ENCODE measurements at places on chromosomes 12 and 14.

DNA sequence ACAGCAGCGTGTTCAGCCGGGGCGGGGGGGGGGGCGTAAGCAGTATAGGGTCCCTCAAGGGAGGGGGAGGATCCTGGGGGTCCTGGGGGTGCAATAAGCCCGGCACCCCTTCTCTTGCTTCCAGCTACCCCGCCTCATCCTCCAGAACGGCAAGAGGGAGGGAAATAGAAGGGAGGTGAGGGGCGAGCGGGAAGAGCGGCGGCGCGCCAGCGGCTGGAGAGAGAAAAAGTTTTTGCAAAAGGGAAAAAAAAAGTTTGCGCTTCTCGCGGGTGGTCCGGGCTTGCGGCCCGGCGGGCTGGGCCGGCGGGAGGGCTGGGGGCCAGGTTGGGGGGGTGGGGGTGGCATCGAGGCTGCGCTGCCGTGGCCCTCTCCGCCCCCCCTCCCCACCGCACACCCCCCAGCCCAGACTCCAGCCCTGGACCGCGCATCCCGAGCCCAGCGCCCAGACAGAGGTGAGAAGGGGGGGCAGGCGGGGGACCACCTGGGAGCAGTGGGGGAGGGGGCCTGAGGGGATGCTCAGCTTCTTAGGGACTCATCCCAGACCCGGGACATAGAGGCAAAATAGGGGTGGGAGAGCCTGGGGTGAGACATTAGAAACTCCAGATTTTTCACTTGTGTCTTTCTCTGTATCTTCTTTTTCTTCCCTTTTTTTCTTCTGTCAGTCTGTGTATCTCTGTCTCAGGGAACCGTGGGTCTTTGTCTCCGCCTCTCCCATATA, at the start of gene GLI1:
Gene GLI1 (plus strand): TSS at position 36 of the 718 bp plus-strand sequence. CDS start 3,907 bp downstream, outside the sequence.
- no peak for DNase-seq

DNA sequence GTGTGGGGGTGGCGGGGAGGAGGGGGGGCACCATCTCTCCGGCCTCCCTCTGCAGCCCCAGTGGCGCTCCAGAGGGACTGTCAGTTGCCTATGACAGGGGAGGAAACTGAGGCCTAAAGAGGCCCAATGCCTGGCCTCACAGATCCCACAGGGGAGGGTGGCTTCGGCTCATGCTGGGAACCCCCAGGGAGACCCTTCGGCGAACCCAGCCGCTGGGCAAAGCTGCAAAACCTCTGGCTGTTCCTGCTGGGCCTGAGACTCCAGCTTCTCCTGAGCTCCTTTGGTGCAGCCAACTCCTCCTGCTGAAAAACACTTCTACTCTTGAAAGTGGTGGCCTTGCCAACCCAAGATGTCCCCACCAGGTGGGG, 170.1 kb upstream of the RTL1 start:
- DNase-seq = no peak

DNA sequence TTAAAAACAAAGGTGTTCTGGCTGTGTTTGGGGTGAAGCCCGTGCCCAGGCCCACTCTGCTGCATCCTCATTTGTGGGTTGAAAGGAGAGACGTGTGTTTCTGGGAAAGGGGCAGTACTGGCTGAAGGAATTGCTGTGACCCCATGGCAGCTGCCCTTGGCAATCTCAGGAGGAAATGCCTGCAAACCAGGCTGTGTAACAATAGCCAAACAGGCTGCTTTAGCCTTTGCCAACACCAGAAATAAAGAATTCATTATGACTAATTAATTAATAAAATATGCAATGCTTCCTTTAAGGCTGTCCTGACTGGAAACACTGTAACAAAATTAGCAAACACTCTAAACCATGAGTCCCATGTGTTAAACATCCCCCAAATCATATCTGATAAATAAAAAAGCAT, 53.0 kb upstream of the KRR1 start:
- no peak for DNase-seq

DNA sequence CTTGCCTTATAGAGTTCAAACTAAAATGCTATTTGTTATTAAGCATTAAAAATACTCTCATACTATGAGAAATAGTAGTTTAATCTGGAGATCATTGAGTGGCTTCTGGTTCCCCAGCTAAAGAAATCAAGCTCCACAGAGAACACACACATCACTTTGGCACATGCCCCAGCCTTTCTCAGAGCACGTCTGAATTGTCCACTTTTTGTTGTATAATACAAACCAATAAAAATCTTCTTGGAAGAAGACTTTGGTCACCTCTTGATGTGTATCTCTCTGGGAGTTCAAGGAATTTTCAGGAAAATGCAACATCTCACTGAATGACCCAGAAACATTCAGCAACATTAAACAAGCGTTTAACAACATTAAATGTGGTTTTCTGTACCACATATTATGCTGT, 413.9 kb downstream of the GALC start:
- no peak for DNase-seq

DNA sequence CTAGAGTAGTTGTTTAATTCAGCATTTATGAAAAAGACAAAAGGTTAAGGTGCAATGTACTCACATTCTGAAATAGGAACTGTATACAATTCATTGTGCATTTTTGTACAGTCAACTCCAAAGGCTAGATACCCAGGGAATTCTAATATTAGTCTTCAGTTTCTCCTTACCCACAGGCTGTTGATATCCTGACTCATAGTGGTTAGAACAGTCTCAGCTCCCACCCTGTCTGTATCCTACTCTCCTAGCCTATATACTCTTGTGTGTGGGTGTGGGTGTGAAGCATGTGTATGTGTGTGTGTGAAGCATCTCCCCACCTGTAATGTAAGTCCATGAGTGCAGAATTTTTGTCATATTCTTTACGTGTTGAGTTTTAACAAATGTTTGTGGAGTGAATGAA, 229.5 kb downstream of the NAV3 start:
- no peak for DNase-seq

GRCh38 chr12:10849425-10849878, at the start of gene PRR4:
Gene PRR4 (minus strand): TSS chr12:10849475. CDS start chr12:10849437, 38 bp downstream.
- no peak for DNase-seq

DNA sequence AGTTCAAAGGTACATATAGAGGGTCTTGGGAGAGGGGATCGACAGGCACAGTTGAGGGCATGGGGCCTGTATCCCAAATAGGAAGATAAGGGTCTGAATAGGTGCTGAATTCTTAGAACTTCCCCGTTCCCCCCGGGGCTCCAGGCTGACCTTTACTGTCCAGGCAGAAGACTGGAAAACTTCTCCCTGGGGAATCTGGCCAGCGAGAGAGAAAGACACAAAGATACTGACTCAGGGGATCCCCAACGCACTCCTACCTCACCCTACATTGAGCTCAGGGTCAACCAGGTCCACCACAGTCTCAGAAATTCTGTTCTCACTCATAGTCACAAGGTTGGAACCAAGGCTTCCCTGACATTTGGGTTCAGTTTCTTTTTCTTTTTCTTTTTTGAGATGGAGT, 46.2 kb downstream of the ACACB start:
- no peak for DNase-seq

- no peak for DNase-seq
Observed at GRCh38 chr14:96576359-96576758, 74.2 kb downstream of the PAPOLA start.

- DNase-seq = no peak
Observed at GRCh38 chr12:11687528-11687927, 38.1 kb downstream of the ETV6 start.

GRCh38 chr14:23953464-23954278, at the start of gene DHRS4:
Gene DHRS4 (plus strand): TSS chr14:23953770. CDS start chr14:23953789, 19 bp downstream.
- DNase-seq = peak; percentile 56

GRCh38 chr12:95922231-95922630, 20.2 kb downstream of the CCDC38 start:
- no peak for DNase-seq

DNA sequence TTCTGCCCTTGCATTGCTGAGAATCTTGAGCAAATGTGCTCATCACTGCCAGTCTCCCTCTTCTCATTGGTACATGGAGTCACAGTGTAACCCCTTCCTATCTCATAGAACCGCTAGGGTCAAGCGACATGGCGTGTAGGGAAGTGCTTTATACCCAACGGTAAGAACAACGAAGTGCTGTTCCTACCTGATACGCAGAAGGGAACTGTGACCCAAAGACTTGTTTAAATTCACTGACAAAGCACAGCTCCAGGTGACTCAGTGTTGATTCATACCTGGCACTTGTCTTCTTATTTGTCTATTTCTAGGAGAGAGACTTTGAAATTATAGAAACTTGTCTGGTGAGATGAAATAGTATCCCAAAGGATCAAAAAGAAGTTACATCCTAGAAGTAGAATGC, 53.7 kb downstream of the FBXL14 start:
- DNase-seq = no peak

- DNase-seq = no peak
Observed at GRCh38 chr12:115611477-115611876, 666.0 kb downstream of the MED13L start.

GRCh38 chr12:109946505-109946904, 46.4 kb downstream of the TCHP start:
- no peak for DNase-seq

GRCh38 chr14:90676912-90677311, 139.3 kb downstream of the TTC7B start:
- no peak for DNase-seq

- no peak for DNase-seq
Observed at GRCh38 chr14:43872222-43872621, 634.9 kb downstream of the FSCB start.

- DNase-seq = no peak
Observed at GRCh38 chr12:13442457-13442856, 245.9 kb downstream of the EMP1 start.

DNA sequence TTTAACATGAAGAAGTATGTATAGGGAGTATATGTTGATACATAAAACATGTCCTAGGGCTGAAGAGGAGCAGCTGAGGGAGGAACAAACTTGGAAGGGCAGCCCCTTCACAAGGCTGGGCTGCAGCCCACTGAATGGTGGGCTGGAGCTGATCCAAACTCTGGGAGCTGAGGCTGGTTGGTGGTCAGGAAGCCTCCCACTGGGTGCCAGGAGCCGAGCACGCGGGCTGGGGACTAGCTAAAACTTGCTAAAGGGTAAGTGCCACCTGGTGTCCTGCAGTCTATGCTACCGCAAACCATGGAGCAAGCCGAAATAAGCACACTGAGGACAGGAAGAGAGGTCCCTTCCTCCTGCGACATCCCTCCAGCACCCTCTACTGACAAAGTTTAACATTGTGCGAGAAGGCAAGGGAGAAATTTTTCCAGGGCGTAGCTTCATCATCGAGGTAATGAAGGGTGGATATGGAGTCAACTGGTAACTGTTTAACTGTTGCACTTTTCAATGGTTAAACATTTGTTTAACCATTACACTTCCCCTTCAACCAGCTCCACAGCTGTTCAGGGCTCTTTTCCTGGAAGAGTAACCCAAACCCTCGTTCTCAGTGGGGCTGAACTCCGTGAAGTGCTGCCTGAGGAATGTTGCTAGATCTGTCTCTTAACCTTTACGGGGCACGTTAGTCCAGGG, 42.2 kb downstream of the EGLN3 start:
- DNase-seq = no peak

GRCh38 chr12:121628037-121628436, 1.7 kb downstream of the ORAI1 start:
- no peak for DNase-seq

- no peak for DNase-seq
Observed at GRCh38 chr14:65206078-65206447, 103.7 kb upstream of the MAX start.

DNA sequence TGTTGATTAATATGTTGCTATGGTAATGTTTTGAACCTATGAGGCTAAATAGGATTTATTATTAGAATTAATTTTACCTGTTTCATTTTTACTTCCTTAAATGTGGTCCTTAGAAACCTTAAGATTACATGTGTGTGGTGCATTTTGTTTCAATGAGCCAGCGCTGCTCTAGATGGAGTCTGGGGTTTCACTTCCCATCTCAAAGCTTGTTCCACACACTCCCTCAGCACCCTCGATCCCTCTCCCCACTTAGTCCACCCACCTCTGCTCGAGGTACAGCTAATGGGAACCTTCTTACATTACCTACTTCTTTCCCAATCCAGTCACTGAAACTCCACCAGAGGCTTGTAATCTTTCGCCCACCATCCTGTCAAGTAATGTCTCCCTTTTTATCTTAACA, 205.2 kb downstream of the PAX9 start:
- DNase-seq = no peak

DNA sequence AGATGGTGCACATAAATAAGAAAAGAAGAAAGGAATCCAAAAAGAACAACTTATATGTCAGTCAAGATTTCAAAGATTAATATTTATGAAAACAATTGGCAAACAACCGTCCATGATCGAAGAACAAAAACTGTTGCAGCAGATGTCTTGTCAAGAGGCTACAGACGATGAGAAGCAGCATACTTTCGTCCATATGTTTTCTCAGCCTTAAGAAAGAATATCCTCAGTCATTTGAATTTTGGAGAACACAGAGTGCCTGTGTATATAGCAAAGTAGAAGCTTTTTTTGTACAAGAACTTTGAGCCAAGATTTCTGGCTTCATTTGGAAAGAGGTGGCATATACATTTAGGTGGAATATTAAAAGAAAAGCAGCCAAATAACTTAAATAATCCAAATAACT, 297.2 kb downstream of the ITPR2 start:
- no peak for DNase-seq

GRCh38 chr12:52426034-52426433, 8.1 kb downstream of the KRT75 start:
- no peak for DNase-seq

- no peak for DNase-seq
Observed at GRCh38 chr12:104083769-104084475, 19.6 kb downstream of the HCFC2 start.

GRCh38 chr14:36238666-36239363, 62.3 kb upstream of the PTCSC3 start:
- DNase-seq = no peak

DNA sequence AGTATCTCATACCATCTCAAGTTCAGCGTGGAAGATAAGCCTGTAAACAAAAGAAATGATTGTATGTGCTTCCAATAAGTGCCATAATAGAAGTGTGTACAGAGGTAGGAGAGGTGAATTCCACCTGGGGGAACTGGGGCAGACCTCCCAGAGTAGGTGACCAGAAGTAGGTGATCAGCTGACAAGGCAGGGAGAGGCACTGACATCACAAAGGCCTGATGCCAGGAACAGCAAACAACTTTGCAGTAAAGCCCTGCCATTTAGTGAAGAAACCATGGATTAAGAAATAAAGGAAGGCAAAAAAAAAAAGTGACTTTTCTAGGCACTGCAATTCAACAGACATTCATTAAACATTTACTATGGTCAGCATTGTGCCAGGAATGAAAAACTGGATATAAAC, 31.1 kb downstream of the NR1H4 start:
- no peak for DNase-seq

DNA sequence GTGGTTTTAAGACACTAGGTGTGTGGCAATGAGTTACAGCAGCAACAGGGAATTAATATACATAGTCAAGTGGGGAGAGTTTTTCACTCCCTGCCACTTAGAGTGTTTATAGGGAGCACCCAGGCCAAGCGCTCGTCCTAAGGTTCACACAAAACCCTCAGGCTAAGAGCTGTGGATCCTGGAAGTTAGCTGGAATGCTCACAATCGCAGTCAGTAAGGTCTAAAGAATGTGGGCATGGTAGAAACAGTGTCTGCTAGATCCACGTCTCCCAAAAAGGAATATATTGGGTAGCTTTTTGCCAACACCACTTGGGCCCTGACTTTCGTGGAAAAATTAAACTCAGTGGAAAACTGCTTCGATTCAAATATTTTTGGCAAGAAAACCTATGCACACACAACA, 36.6 kb downstream of the STAB2 start:
- DNase-seq = no peak

- DNase-seq = no peak
Observed at GRCh38 chr12:89129167-89129870, 223.0 kb downstream of the DUSP6 start.

- no peak for DNase-seq
Observed at GRCh38 chr14:71883094-71883493, 49.1 kb upstream of the RGS6 start.

All from stimulated activated CD4-positive, alpha-beta T cell treated with anti-CD3 and anti-CD28 coated beads, TNF-alpha, amount 100 ng/mL, for 1 hour (primary cell).